ENCODE measurements at places on chromosomes 3 and 15.

GRCh38 chr3:146026547-146026946 is 134.4 kb downstream of the PLOD2 start:
- DNase-seq = no peak

GRCh38 chr3:160124224-160124623 is 101.0 kb upstream of the C3orf80 start:
- DNase-seq = no peak

DNA sequence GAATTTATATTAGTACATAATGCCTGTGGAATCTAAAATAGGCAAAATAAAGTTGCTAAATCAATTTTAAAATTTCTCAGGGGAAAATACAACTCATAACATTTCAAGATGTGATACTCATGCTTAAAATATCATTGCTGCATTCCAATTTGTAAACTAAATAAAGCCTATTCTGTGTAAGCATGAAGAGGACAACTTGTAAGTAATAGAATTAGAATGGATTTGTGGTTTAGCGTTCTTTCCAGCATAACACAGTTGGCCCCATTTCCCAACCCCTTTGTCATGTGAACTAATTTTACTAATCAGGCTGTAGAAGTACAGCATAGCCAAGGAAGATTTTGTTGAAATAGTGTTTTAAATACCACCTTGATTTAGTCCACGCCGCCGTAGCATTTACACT is 437.2 kb downstream of the SI start:
- DNase-seq = no peak

GRCh38 chr3:160840590-160840989 is 84.6 kb downstream of the PPM1L start:
- DNase-seq = no peak

- no peak for DNase-seq
Measured at GRCh38 chr15:65076486-65077290, at the start of gene KBTBD13. TSS of gene KBTBD13 (plus strand) at chr15:65076746. CDS start at chr15:65076816, 70 bp downstream.

DNA sequence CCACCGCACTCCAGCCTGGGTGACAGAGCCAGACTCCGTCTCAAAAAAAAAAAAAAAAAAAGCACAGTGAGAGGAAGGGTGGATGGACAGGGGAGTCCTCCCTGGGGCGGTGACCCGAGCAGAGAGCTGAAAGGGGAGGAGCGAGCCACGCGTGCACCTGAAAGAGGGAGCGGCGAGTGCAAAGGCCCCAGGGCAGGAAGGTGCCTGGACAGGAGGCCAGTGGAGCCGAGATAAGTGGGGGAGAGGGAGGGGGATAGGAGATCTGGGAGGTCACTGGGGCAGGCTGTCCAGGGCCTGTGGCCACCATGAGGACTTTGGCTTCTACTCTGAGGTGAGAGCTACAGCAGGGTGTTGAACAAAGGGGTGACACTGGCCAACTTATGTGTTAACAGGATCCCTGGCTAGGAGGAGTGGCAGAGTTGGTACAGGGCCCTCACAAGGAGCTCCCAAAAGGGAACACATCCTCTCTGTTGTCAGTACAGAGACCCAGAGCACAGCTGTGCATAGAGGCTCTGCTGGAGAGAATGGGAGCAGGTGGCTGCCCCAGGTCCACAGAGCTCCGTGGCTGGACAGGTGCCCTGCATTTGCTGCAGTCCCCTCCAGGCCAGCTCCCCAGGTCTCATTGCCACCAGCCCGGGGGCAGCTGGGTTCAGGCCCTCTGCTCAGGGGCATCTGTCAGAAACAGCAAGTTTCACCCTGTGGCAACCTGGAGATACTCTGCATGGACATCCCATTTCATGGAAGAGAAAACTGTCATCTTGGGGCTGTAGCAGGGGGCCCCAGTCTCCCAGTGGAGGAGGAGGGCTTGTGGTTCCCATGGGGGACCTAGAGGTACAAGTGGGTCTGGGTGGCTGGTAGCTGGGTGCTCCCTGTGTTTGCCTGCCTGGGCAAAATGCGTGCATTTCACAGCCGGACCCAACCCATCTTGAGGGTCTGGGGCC is 28.5 kb downstream of the FBLN2 start:
- DNase-seq = no peak

DNA sequence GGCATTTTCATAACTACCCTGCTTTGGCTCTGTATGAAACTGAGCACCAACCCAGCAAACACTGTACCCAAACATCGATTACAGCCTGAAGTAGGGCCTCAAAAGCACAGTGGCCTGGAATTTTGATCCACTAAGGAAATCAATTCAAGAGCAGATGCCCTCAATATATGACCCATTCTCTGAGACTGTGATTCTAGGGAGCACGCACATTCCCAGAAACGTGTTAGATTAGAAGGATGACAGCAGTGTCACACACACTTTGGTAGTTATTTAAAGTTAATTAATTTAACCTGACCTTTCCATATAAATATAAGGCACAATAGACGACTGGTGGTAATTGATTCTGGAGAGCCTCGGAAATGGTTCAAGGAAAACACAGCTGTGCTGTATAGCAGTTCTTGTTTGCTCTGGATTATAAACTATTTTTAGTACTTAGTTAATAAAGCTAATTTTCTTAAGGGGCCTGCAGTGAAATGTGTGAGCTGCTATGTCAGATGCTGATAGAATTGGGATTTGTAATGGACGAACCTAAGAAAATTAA is 126.3 kb upstream of the ZNF385D start:
- DNase-seq = no peak

- DNase-seq = no peak
Measured at GRCh38 chr3:125965505-125965904, 3.5 kb upstream of the ROPN1B start.

GRCh38 chr3:162799910-162800309 is 1303.3 kb downstream of the OTOL1 start:
- no peak for DNase-seq

DNA sequence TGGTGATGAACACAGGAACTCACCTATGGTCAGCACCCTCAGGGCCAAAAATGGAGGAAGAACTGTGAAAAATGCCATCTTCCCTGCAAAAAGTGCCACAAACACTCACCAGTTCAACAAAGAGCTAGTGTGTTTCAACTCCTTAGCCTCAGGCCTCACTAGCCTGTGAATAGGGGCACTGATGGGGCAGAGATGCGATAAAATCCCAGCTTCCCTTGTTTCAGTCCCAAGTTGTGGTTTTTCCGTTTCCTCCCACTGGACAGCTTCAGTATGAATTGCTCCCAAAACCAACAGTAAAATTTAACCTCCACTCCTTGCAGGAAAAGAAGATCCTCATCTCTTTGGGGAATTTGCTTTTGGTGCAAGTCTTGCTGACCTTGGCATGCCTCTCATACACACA is 117.4 kb upstream of the ADAMTS9 start:
- no peak for DNase-seq

DNA sequence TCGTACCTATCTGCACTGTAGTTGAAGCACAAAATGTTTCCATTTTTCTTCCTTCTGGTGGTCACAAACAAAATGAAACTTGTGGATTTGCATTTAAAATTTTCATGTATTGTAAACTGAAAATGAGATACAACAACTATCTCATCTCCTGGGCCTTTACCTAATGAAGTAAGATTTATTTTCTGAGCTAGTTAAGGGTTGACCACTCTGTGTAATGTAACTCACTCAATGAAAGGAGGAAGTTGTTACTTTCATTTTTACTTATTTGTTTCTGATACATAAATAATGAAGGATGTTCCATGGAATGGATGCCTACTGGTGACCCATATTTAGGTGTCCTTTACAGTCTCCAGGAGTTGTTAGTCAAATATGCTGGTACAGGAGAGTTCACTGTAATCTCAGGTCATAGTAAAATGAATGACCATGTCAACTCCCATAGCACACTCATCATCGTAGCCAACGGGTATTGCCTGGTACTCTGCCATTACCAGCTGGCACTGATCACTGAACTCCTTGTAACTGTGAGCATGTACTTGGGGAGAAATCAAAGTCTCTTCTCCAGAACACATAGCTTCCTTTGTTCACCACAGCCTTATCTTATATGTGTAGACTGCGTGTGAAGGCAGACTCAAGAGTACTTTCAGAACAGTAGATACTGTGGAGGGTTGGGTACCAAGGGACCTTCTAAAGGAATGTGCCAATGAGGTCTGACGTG is 474.2 kb upstream of the ROBO2 start:
- DNase-seq = no peak

DNA sequence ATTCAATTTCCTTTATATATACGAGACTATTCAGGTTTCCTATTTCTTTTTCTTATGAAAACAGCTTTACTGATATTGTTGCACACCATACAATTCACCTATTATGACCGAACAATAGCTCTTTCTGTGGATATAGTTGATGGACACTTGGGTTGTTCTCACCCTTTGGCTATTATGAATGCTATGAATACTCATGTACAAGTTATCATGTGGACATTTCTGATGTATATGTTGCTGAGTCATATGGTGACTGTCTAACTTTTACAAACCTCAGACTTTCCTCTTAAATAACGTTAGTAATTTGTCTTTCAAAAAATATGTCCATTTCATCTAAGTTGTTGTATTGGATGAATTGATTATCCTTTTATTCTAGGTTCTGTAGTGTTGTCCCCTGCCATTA is 15.7 kb upstream of the USF3 start:
- no peak for DNase-seq

DNA sequence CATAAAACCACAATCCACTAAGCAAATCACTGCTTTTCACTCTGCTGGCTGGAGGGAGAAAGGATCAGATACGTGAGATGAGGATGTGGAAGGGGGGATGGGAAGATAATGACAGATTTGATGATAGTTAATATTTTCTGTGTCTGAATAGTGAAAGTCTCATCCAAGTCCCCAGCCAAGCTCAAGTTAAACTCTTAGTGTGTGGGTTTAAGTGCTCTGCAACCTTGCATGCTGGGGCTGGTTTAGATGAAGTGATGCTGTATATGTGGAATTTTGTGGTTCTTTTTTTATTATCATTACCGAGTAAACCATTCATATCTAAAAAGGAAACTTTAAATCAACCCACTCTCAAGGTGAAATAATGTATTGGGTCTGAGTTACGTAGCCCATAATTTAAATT is 111.0 kb downstream of the TPRG1 start:
- no peak for DNase-seq

DNA sequence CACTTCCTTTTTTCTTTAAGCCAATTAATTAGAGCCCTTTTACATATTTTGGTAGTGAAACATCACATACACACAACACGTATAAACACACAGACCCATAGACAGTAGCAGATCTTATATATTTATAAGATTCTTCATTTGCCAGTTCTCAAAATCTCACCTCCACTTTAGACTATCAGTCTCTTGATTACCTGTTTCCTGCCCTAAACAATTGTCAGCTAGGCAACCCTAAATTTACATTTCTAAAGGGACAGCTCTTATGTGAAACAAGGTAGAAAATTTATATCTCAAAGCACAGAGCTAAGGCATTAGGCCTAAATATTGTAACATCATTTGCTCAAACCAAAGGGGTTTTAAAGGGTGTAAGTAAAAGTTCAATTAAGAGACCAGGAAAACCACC is 28.9 kb downstream of the SETMAR start:
- no peak for DNase-seq

GRCh38 chr3:187209491-187209890 is 12.2 kb downstream of the RTP1 start:
- no peak for DNase-seq

- no peak for DNase-seq
Measured at GRCh38 chr3:111351334-111351733, 190.7 kb upstream of the CD96 start.

- DNase-seq = no peak
Measured at GRCh38 chr3:33250712-33251111, 26.5 kb upstream of the FBXL2 start.

GRCh38 chr3:140199743-140200142 is 264.8 kb downstream of the CLSTN2 start:
- no peak for DNase-seq

GRCh38 chr3:58168498-58168897 is 42.3 kb downstream of the DNASE1L3 start:
- no peak for DNase-seq

GRCh38 chr15:90040618-90041017 is 39.5 kb downstream of the ZNF710 start:
- no peak for DNase-seq

DNA sequence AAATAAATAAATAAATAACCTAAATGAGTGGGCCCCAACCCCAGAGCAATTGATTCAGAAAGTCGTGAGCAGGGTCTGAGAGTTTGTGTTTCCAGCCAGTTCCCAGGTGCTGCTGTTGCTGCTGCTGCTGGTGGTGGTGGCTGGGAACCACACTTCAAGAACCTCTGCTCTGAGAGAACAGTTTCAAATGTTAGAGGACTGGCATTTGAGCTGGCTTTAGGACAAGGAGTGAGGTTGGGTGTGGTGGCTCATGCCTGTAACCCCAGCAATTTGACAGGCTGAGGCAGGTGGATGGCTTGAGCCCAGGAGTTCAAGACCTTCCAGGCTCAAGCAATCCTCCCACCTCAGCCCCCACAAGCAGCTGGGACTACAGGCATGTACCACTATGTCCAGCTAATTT is 123.1 kb upstream of the UBE2E1 start:
- DNase-seq = no peak

GRCh38 chr3:144055604-144056003 is 84.0 kb downstream of the DIPK2A start:
- DNase-seq = no peak

- DNase-seq = no peak
Measured at GRCh38 chr3:50473768-50474167, 29.7 kb downstream of the CACNA2D2 start.

DNA sequence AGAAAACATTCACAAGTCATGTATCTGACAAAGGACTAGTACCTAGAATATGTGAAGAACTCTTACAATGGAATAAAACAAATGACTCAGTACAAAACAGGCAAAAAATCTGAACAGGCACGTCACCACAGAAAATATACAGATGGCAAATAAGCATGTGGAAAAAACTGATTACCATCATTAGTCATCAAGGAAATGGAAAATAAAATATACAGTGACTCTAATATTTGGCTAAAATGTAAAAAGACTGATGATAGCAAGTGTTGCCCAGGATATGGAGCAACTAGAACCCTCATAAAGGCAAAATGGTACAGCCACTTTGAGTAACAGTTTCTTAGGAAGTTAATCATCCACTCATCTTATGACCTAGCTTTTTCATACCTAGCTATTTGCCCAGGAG is 95.8 kb upstream of the ABHD17C start:
- no peak for DNase-seq

DNA sequence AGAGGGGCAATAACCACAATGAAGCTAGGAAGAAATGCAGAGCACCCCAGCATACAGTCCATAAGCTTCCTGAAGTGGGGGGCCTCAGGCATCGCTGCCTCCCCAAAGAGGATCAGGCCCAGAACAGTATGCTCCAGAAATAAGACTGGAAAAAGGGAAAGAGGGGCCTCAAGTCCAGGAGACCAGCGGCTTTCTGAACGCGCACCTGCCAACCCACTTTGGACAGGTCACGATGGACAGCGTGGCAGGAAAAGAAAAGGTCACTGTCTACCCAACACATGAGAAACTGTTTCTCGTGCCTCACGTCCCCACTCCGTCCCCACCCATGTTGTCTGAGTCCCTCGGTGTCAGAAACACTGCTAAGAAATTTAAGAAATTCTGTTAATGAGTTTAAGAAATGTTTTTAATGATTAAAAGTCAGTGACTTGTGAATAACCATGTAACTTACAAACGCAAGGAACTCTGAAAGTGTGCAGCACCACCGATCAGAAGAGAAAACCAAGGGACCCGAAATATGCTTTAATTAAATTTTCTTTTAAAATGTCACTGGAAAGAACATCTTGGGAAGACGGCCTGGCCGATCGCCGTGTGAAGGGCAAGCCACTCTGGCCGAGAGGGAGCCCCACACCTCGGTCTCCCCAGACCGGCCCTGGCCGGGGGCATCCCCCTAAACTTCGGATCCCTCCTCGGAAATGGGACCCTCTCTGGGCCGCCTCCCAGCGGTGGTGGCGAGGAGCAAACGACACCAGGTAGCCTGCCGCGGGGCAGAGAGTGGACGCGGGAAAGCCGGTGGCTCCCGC is 1.7 kb upstream of the PPARG start:
- no peak for DNase-seq

Measured in thoracic aorta (tissue), 2 donors.